Stomach (tissue), 19 donors: ENCODE measurements at places on chromosomes 1 and 21.

- DNase-seq: no peak
These were observed 33.5 kb downstream of the NEK2 start for GRCh38 chr1:211641942-211642341.

- DNase-seq: no peak
These were observed 1.9 kb upstream of the KCNA10 start for GRCh38 chr1:110520827-110521226.

GRCh38 chr1:12246584-12246983 lies 16.8 kb downstream of the VPS13D start:
- DNase-seq: no peak

GRCh38 chr1:198641966-198642668 lies 3.3 kb downstream of the PTPRC start:
- no peak for DNase-seq

DNA sequence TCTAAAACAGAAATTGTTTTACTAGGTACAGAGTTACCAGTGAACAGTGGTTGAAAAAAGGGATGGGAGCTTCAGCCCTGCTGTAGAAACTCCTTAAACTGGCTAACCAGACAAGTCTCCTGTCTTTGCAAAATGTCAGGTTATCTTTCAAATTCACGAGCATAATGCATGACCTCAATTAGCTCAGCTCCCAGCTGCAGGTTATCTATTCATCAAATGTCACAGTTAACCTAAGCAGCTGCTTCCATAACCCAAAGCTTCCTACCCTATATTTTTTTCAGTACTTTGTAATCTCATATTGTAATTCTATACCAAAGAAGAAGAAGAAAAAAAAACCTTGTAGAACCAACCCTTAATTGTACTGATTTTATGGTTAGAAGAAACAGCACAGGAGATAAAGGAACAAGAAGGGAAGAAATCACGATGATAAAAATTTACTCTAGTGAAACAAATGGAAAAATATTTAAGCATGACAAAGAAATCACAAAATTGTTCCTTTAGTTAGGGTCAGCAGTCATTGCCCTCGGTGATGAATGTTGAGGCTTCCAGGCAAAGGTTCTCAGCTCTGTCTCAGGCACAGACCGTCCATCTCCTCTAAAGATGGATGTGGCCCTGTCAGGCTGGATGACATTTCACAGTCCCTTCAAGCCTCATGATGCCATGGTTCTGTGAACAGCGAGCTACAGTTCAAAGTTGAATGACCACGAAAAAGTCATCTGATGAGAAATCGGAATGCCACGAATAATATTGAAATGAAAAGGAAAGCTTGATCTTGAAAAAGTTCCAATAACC lies 95.9 kb downstream of the PLD5 start:
- no peak for DNase-seq

GRCh38 chr1:55446351-55446750 lies 231.2 kb upstream of the USP24 start:
- no peak for DNase-seq

DNA sequence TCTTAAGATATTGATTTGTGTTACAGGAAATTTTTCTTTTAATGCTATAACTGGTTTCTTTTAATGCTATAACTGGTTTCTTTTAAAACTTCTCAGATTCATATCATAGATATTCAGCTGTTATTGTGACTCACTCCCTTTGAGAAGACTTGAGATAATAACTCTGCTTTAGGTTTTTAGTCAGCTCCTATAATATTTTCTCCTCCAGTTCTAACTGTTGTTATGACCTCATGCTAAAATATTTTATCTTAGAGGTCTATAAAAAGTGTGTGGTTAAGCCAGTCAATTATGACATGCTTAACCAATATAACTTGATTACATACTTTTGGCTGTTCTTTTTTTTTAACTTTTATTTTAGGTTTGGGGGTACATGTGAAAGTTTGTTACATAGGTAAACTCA lies 280.2 kb downstream of the PTGER3 start:
- DNase-seq: no peak

- no peak for DNase-seq
These were observed 27.6 kb upstream of the SARS1 start for GRCh38 chr1:109185990-109186732.

- no peak for DNase-seq
These were observed 580 bp upstream of the BLACAT1 start for GRCh38 chr1:205456383-205456867.

DNA sequence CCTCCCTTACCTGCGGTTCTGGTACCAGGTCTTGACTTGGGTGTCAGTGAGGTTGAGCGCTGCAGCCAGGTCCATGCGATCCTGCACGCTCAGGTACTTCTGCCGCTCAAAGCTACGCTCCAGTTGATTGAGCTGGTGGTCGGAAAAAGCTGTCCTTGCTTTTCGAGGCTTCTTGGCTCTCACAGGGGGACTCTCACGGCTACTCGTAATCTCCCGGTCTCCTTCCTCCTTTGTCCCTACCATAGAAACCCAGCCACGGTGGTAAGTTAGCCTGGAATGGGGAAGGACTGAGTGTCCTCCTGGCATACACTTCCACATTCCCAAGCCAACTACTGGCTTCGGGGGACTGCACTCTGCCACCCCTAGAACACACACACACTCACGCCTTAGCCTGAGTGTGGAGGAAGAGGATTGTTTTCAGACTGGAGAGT lies 2.6 kb downstream of the BARHL2 start:
- no peak for DNase-seq

DNA sequence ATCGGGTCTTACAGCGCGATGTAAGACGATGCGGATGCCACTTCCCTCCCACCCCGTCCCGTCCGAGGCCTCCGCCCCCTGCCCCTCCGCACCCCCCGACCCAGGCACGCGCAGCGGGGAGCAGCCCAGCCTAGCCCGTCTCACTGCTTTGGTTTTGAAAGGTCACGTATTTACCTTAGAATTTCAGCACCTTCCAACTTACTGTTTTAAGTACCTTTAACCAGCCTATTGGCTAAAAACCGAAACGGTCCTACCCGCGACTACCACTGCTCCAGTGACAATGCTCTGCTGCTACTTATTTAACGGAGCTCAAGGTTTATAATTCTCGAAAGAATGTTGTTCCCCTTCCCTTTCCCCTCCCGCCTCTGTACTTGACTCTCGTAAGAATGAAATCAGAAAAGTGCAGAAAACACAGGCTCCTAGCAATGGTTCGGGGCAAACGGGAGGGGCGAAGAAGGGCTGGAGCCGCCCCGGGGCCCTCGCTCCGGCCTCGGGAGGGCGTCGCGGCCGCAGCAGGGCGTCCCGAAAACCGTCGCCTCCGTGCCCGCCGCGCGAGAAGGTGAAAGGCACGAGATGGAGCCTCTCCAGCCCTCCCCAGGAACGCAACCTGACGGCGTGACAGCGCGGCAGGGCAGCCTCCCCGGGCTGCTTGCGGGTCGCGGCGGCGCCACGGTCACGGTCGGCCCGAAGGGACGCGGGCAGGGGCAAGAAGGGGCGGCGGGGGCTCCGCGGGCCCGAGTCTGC lies 667 bp downstream of the TMEM50B start:
- DNase-seq: peak; percentile 67

GRCh38 chr1:156497078-156497742 lies 3.4 kb downstream of the MEF2D start:
- no peak for DNase-seq

GRCh38 chr1:45557422-45557944 lies 6.9 kb downstream of the AKR1A1 start:
- DNase-seq: peak; percentile 79

- no peak for DNase-seq
These were observed 371.2 kb downstream of the PTBP2 start for GRCh38 chr1:97092824-97093223.

- no peak for DNase-seq
These were observed 653.3 kb downstream of the LTN1 start for GRCh38 chr21:28339403-28339802.

GRCh38 chr1:4408380-4408779 lies 246.0 kb upstream of the AJAP1 start:
- DNase-seq: no peak

GRCh38 chr1:157803851-157804250 lies 16.1 kb downstream of the FCRL1 start:
- DNase-seq: no peak

GRCh38 chr1:61455400-61455799 lies 269.5 kb downstream of the TM2D1 start:
- DNase-seq: no peak

GRCh38 chr1:91454136-91454535 lies 46.5 kb upstream of the CDC7 start:
- DNase-seq: no peak

- DNase-seq: peak; percentile 28
These were observed 32.7 kb downstream of the EPHA10 start for GRCh38 chr1:37732111-37732780.

GRCh38 chr1:215459136-215459535 lies 108.0 kb upstream of the KCTD3 start:
- no peak for DNase-seq

DNA sequence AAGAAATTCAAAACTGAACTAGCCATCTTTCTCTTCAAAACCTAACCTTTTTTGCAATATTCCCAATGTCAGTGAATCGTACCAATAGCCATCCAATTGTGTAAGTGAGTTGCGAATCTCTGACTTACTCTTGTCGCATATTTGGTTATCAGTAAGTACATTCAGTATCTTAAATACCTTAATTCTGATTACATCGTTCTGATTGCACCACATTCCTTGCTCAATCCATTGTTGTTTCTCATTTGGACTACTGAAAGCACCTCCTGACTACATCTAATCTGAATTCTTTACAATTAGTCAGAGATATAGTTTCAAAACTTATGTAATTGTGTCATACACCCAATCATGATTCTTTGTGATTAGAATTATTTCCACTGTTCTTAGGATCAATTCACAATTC lies 16.8 kb upstream of the BRINP3 start:
- DNase-seq: no peak

GRCh38 chr1:111085676-111086075 lies 54.2 kb downstream of the DRAM2 start:
- no peak for DNase-seq

GRCh38 chr1:54091666-54092065 lies 38.3 kb downstream of the TCEANC2 start:
- DNase-seq: no peak

DNA sequence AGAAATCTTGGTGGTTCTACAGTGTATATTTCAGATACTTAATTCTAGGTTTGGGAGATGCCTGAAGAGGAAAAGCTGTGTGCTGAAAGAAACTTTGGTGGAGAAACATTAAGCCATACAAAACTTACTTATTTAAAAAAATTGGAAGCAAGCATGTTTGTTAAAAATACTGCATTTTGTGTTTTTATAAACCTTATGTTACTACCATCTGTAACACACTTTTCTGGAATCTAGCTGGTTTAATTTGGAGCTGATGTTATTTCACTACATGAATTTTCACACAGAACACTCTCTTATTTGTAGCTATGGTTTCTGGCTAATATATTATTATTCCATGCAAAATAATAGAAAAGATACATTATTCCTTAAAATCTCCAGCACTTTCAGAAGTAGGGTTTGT lies 710.7 kb downstream of the ADGRL2 start:
- no peak for DNase-seq

DNA sequence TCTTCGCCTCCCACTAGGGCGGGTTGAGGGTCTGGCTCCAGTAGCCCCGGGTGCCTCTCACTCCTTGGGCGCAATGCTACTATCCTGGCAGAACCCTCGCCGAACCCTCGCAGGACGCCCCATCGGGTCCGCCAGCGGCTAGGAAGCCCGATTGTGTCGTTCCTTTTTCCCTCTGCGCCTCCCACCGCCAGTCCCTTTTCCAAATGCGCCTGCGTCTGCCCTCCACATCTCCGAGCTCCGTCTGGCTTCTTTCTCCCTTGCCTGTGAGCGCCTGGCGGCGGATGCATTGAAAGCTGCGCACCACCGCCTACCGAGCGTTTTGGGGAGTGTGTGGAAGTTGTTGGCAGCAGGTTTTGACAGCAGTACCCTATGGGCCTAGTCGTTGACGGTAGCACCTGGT lies 1.0 kb upstream of the DIRAS3 start:
- DNase-seq: peak; percentile 83

- no peak for DNase-seq
These were observed 158.5 kb upstream of the PRMT6 start for GRCh38 chr1:106897976-106898375.

- DNase-seq: peak; percentile 11
These were observed 10.9 kb upstream of the SH2D1B start for GRCh38 chr1:162422662-162423375.

- no peak for DNase-seq
These were observed 1.3 kb downstream of the C8B start for GRCh38 chr1:56964349-56965017.

DNA sequence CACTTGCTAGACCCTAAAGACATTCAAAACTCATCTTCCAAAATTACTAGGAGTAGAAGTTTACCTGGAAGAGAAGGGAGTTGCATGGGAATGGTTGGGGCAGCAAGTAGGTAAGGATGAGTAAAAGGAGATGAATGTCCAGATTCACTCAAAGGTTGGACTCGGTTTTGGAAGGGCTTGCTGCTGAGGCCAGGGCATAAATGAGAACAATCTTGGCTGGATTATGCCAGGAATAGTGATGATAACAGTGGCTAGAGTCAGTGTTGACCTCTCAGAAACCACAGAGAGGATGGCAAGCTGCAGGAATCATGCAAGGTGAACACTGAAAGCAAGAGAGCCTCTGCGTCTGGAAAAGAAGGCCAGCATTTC lies 43.4 kb downstream of the C8A start:
- DNase-seq: no peak

DNA sequence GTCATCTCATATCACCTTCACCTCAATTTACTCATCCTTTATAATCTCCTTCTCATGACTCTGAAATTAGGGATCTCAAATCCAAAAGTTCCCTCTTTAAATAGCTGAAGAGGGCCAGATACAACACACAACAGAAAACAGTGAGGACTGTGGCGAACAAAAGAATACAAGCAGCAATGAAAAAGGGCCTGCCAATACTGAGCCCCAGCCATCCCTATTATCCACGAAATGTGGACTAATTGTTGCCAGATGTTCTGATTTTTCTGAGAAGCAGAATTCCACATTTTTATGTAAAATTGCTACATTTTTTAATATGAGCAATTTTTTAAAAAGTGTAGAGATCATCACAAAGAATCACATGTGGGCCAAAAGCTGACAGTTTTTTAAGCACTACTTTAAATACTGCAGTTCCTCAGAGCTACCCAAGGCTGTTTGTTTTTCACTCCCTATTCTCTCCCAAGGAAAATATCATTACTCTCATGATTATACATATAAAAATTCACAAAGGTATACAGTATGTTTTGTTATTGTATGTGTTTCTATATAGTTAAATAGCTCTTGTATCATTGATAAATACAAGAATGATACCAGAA lies 90.0 kb downstream of the ASH1L start:
- DNase-seq: no peak

DNA sequence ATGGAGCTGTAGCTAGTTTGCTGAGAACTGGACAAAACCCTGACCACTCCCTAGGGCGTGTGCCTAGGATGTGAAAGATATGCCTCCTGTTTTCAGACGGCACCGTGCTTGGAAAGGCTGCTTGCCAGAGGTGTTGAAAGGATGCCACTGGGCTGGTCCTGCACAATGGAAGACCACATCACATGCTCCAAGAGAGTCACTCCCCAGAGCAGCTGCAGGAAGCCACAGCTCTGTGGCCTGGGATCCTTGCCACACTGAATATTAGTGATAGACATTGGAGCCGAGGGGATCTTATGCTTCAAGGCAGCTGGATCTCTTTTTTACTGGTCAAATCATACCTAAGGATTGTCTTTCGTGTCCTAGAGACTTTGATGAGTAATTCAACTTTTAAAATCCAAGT lies 6.6 kb upstream of the APP start:
- DNase-seq: no peak
